ENCODE measurements at places on chromosomes 6 and 20.

DNA sequence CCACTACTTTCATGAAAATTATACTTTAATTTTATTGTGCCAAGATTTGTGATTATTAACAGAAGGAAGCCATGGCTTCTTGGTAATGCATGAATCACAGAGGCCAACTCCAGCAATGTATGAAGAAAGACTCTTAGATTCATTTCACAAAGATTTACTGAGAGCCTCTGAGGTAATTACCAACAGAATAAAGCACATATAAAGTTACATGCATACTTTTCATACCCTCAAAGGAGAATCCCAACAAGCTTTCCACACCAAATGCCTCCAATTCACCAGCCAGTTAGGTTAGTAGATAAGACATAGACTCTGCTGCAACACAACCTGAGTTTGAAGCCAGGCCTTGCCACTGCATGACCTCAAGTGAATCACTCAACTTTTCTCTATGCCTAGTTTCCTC, 41.9 kb downstream of the HBS1L start:
- DNase-seq: no peak

- no peak for DNase-seq
Observed at GRCh38 chr6:15090745-15091384, 155.0 kb upstream of the JARID2 start.

- no peak for DNase-seq
Observed at GRCh38 chr20:10359621-10360040, 74.4 kb downstream of the MKKS start.

GRCh38 chr20:45309075-45309474, 976 bp upstream of the MATN4 start:
- DNase-seq: no peak

GRCh38 chr6:34178357-34179105, 32.6 kb upstream of the GRM4 start:
- DNase-seq: no peak

DNA sequence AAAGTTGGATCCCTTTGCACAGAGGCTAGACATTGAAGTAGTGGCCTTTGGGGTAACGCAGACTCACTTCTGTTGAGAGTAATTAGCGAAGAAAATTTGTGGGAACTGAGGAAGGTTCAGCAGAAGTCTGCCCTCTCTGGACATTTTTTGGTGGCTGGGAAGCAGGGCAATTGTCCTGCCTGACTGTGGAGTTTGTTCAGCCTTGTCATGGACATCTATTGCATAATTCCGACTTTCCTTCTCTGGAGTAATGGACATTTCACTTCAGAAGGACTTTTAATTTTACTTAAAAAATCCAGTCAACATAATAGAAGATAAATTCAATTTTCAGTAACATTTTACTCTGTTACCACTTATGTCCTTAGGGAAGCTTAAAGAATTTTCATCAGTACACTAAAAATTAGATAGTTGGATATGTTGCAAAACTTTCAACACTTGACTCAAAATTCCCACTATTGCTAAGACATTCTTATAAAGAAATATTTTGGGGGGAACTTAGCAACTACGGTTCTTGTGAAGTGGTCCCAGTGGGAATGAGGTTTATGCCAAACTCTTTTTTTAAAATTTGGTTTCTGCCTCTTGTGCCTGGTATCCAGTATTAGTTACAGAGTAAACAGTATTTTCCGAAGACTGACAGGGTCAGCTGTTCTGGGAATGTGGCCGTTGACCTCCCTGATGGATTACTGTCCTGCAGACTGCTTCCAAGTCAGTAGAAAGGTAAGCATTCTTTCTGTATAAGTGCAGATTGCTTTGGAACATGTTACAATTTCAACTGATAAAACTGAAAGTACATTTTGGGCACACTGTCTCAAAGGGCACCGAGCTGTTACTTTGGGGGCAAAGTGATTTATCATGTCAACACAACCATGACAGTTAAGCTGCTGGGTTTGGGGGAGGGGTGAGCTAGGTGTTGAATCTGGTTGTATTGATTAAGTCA, 100.6 kb upstream of the MLIP start:
- DNase-seq: no peak
